ENCODE measurements at places on chromosomes 13 and 19.
A peak's percentile ranks its signal among the peaks of the same experiment; 100 is the strongest.

DNA sequence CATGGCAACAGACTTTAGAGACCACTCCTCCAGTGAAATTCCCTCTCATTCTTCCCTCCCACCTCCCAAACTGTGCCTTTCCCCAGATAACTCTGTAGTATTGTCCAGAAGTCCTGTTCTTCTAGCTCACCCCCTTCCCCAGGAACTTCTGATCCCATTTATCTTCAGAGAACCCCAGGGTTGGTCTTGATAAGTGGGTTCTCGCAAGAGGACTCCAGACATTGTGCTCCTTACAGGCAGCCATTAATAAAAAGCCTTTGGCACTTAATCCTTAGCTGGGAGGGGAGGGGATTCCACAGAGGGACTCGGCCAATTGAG lies 1.9 kb downstream of the LTBP4 start:
- DNase-seq = no peak

- DNase-seq = no peak
Measured at GRCh38 chr13:79663435-79663834, 182.5 kb downstream of the NDFIP2 start.

- DNase-seq = peak; percentile 73
Measured at GRCh38 chr19:782185-782877, 14.9 kb upstream of the PTBP1 start.

DNA sequence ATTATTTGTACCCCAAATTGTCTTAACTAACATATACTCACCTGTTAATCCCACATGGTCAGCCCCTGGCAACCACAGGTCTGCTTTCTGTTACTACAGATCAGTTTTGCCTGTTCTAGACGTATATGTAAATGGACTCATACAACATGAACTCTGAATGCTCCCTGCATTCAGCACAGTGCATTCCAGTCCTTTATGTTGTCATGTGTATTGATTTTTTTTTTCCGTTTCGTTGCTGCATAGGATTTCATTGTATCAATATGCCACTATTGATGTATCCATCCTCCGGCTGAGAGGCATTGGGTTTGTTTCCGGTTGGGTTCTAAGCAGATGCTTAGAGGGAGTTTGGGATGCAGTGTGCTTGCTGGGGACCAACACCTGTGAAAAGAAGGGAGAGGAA lies 36.1 kb upstream of the TNFRSF19 start:
- no peak for DNase-seq

DNA sequence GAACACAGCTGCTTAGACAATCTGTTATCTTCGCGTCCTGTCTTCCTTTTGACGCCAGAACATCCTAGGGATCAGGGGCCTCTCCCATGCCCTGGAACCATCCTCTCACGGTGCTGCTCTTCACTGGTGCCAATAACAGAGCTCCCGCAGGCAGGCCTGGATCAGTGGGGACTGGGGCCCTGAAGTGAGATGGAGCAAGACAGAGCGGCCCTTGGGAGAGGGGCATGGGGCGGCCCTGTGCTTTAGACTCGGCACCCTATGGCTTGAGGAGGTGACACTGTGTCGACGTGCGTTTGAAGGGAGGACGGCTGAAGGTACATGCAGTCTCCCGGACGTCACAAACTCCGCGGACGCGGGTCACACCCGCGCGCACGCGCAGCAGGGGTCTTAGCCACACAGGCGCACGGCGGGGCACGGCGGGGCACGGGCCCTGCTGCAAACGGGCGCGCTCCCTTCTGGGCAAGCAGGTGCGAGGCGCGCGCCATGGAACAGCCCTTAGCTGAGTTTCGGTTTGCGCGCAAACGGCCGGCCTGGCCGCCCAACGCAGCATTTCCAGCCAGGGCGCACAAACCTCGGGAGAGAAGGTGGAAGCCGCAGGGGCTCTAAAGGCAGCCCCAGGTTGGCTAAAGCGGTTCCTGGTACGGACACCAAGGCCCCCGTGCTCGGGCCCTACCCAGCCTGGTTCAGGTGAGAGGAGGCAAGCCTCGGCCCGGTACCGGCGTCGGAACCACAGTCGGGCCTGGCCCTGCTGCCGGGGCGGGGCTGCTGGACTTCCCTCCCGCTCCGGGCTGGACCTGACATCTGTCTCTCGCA lies 16.5 kb upstream of the RNF17 start:
- DNase-seq = peak; percentile 61

- no peak for DNase-seq
Measured at GRCh38 chr19:10553943-10554381, 10.3 kb downstream of the ATG4D start.

GRCh38 chr13:21014502-21015170 lies 46.8 kb downstream of the LATS2 start:
- DNase-seq = no peak

DNA sequence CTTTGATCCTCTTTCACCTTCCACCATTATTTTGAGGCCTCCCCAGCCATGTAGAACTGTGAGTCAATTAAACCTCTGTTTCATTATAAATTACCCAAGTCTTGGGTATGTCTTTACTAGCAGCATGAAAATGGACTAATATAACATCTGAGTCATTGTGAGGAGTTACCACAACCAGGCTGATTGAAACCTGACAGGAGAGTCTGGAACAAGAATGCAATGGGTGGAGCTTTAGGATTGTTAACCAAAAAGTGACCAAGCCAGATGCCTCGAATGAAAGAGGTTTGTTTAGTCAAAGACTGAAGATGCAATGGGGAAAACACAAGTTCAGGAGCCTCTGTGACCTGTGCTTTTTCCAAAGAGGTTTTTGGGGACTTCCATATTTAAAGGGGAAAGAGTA lies 659.0 kb downstream of the SLITRK6 start:
- DNase-seq = peak; percentile 1

GRCh38 chr19:45187421-45188100 lies 9.0 kb downstream of the BLOC1S3 start:
- peak; percentile 65 for DNase-seq

DNA sequence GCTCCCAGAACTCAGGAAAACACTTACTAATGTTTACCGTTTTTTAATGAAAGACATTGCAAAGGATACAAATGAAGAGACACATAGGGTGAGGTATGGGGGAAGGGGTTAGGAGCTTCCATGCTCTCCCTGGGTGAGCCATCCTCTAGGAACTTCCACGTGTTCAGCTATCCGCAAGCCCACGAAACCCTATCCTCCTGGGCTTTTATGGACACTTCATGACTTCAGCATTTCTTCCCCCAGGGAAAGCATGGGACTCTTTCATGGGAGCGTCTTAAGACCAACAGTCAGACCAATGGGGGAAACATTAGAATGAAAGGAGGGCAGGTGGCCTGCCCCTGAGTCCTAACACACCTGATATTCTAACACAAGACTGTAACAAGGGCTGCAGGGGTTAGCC lies 6.6 kb upstream of the ESD start:
- no peak for DNase-seq

DNA sequence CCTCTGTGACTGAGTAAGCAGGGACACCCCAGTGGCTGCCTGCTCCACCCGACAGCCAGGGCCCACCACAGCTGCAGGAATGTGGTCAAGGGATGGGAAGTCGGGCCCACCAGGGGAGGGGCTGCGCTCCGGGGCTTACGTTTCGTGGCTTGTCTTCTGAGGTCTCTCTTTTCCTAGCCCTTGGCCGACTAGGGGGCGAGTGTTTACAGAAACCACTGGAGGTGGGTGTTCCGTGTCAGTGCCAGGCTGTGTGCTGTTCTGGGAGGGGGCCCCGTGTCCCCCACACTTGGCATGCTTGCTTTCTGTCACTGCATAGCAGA lies 4.5 kb downstream of the ADAT3 start:
- DNase-seq = no peak

GRCh38 chr13:72379581-72379980 lies 347.8 kb downstream of the MZT1 start:
- no peak for DNase-seq

DNA sequence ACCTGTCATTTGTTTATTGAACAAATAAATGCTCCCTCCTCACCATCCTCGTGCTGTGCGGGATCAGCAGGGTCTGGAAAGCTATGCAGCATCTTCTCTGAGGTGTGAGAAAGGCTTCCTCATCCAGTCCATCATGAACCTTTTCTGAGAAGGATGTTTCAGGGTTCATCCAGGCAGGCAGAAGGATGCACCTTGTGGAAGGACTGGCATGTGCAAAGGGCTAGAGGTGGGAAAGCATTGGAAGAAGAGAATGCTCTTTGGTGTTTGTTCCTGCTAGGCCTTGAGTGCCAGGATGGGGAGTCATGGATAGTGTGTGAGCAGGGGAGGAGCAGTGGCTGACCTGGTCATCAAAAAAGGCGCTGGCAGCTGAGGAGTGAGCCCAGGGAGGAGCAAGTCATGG lies 6.6 kb downstream of the PALM start:
- DNase-seq = no peak

DNA sequence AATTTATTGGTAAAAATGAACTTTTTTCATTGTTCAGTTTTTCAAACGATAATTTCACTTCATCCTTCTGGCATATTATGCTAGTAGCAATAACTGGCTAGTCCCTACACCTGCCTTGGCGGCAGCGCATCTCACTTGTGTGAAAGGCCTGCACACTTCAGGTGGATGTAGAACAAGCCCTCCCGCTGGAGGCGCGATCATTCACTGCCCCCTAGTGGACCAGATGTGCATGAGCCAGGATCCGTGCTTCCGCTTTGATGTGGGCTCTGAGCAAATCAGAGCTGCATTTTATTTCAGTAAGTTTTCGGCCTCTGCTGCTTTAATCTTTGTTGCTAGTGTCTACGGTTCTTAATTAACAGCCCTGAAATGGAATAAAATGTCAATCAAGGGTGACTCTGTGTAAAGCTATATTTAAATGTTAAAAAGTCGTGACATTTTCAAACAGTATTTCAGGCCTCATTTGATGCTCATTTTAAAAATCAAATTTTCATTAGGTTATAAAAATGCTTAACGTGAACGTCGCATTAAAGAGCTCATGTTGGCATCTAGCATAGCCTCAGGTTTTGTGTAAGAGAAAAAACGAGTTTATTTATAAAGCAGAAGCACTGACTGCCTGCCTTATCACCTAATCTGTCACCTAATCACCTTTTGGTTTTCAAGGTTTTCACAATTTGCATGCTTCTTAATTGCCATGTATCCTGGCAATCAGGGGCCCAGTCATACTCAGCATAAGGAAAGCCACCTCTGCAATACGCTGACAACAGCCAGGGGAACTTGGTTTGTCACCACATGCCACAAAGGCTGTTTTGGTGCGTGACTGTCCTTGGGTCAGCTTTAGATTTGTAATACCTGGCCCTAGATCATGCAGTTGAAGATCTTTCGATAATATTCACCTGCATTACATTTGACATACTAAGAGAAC lies 112.2 kb downstream of the TEX26 start:
- DNase-seq = peak; percentile 86

DNA sequence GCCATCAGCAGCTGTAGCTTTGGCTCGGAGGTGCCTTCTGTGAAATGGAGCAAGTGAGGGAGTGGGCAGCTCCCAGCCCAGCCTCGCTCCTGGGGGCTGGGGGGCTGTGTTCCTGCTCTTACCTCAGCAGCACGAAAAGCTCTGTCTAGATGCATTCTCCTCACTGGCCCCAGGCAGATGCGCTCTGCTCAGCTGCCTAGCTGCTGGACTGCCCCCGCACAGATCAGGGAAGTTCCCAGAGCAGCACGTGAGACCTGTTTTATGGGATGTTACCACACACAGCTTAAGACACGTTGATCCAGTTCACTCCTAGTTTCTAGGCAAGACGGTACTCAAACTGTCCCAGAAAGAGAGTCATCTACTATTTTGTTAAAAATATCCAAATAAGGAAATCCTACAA lies 13.6 kb downstream of the LCP1 start:
- DNase-seq = no peak

DNA sequence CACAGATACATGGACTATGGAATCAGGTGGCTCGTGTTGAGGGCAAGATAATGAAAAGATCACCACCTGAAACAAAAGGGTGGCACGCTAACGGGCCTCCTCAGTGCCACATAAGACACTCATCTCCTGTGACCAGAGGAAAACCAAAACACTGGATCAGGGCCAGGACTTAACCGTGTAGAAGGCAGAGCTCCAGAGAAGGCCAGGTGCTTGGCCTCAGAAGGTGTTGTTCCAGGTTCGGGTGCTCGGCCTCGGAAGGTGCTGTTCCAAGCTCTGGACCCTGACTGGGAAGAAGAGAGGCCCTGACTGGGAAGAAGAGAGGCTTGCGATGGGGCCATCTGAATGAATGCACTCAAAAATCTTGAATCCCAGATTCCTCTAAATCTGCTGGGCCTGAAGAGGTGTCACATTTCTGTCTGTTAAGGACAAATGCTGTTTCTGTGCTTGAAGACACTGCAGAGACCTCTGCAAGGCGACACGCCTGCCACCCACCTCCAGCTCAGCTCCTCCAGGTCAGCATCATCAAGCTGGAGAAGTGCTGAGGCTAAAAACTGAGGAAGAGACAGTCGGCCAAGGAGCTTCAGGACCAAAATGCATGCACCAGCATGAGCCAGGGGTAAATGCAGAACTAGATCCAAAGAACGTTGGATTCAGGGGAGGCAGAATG lies 2.7 kb upstream of the RASA3 start:
- DNase-seq = no peak

- DNase-seq = no peak
Measured at GRCh38 chr19:1146412-1146699, 27.7 kb downstream of the SBNO2 start.

- DNase-seq = no peak
Measured at GRCh38 chr13:41463838-41464602, 6.7 kb downstream of the RGCC start.

DNA sequence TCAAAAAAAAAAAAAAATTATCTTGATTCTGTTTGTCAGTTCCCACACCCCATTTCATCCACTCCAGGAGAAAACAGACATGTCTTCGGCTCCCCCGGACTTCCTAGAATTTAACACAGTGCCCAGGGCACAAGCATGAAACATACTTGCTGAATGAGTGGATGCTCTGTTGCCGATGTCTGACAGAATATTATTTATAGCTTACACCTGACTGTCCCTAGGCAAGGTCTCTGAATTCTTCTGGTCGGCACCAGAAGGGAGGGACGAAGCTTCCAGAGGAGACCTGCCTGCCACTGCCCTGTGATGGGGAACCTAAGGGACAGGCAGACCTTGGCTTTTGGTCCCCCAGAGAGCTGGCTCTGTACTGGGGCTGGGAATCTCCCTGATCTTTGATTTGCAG lies 43.9 kb upstream of the PEG3 start:
- DNase-seq = no peak

GRCh38 chr19:55066107-55066709 lies 3.3 kb upstream of the RDH13 start:
- peak; percentile 43 for DNase-seq

GRCh38 chr19:54307389-54308020 lies 5.5 kb downstream of the LILRA5 start:
- no peak for DNase-seq

- no peak for DNase-seq
Measured at GRCh38 chr19:16226878-16227836, 29.4 kb downstream of the AP1M1 start.

GRCh38 chr19:7877249-7877836 lies 3.2 kb upstream of the PRR36 start:
- peak; percentile 65 for DNase-seq

DNA sequence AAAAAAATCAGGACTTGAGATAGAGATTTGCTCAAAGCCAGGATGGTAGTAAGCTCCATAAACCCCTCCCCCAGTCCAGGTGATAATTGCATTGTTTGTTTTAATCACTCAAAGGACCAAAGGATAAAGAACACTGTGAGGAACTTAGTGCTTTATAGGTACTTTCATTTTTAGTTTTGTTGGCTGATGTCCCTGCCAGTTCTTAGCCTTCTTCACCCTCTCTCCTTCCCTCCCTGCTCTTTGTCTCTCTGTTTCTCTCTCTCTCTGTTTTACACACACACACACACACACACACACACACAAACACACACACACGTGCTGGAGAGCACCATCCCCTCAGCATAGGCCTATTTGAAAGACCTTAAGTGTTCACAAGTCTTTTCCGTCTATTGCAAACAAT lies 5.2 kb downstream of the FRY start:
- DNase-seq = no peak

- DNase-seq = no peak
Measured at GRCh38 chr13:51679616-51680015, 95.4 kb downstream of the WDFY2 start.

- peak; percentile 73 for DNase-seq
Measured at GRCh38 chr19:39110263-39110967, 15.2 kb upstream of the PAK4 start.

Data from SW480 (cell line).